ENCODE measurements at places on chromosomes 1 and 21.

DNA sequence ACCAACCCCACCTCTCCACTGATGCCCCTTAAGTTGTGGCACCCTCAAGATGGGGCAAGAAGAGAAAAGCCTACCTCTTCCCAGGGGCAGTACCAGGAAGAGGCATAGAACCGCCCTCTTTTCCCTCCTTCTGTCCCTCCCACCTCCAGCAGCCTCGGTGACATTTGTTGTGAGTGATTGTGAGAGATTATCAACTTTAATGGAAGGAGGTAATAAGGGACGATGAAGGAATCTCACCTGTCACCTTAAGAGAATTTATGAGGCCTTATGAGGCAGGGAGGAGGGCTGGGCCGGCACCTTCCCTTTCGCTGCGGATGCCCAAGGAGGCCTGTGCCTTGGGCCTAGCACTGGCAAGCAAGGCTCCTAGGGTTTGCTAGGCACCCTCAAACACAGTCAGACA, 1.4 kb upstream of the ADGRB2 start:
- DNase-seq, result no peak

DNA sequence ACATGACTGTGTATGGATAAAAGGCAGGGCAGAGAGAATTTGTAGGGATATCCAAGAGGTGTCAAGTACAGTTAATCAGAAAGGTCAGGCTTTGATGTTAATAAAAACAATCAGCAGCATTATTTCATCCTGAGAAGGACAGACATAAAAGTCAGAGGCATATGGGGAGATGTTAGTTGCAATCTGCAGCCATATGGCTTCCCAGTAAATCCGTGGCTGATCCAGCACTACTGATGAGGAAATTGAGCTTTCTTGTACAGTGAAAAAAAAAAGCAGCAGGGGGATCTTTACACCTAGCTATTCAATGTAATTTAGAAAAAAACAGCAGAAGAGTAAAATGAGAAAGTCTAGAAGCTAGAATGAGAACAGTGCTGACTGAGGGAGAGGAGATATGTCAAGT, 2.2 kb upstream of the SPRR1B start:
- DNase-seq, result no peak

DNA sequence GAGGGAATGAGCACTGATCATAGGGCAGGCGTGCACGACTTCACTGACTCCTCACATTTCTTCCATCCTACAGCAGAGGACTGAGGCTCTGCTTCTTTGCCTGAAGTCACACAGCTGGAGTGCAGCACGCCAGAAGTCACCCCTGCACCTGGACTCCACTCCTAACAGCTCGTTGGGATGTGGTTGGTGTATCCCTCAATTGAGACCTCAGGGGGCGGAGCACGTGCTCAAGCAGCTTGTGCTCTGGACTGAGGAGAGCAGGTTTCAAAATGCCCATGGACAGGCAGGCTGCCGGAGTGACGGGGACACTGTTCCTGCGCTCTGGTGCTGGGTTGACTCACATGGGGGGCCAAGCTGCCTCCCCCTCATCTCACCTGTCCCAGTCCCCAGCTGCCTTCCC, 13.9 kb downstream of the CHIT1 start:
- DNase-seq, result no peak

GRCh38 chr21:44699502-44700001, 2.6 kb downstream of the KRTAP10-12 start:
- no peak for DNase-seq

DNA sequence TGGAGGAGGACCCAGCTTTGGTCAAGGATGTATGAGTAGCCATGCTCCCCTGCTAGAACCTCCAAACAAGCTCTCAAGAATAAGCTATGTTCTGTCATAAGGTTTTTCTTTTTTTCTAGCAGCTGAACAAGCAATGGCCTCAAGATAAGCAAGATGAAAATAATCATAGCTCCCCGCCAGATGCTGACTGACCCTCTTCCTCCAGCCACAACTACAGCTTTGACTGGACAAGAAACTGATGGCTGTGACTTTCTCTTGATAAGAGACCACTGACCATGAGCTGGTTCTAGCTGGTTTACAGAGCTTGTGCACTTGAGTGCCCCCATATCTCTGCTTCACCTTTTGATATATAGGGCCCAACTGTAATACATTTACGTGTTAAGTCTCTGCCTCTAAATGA, 38.2 kb upstream of the PARP1 start:
- no peak for DNase-seq

GRCh38 chr1:26555550-26555981, 26.0 kb downstream of the RPS6KA1 start:
- DNase-seq, result no peak

DNA sequence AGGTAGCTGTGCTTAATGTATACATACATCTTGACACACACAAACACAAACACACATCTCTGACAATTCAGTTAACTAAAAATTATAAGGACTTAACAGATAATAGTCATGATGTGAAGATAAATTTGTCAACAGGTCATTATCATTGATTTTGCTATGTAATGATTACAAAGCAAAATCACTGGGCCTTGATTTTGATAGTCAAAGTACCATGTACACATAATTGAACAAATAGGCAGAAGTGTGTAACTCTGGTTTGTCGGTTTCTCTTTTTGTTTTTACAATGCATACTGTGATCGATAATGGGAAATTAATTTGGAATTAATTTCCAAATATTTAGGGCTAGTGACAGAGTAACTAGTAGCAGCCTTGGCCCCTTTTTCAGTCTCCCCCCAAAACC, 30.8 kb downstream of the PTBP2 start:
- no peak for DNase-seq

DNA sequence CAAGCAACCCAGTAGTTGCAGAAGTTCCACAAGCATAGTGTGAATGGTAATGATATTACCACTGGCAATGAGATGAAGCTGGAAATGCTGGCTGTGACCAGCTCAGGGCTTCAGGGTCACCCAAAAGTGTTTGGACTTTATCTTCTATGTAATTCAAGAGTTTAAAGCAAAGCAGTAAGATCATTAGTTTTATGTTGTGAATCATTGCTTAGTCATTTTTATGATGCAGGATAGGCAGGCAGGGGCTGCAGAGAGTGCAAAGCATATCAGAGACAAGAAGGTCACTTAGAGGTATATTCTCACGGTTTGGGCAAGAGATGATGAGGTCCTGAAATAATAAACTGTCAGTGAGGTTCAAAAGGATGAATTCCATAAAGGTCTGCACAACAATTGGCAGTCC, 147.4 kb downstream of the OLFM3 start:
- no peak for DNase-seq

- no peak for DNase-seq
Measured at GRCh38 chr1:150053926-150054325, 13.7 kb upstream of the VPS45 start.

GRCh38 chr21:15415541-15416261, 314.1 kb upstream of the USP25 start:
- peak; percentile 29 for DNase-seq

GRCh38 chr1:37085393-37085792, 51.1 kb upstream of the GRIK3 start:
- no peak for DNase-seq

- peak; percentile 55 for DNase-seq
Measured at GRCh38 chr21:38958940-38959691, 153.4 kb downstream of the ETS2 start.

DNA sequence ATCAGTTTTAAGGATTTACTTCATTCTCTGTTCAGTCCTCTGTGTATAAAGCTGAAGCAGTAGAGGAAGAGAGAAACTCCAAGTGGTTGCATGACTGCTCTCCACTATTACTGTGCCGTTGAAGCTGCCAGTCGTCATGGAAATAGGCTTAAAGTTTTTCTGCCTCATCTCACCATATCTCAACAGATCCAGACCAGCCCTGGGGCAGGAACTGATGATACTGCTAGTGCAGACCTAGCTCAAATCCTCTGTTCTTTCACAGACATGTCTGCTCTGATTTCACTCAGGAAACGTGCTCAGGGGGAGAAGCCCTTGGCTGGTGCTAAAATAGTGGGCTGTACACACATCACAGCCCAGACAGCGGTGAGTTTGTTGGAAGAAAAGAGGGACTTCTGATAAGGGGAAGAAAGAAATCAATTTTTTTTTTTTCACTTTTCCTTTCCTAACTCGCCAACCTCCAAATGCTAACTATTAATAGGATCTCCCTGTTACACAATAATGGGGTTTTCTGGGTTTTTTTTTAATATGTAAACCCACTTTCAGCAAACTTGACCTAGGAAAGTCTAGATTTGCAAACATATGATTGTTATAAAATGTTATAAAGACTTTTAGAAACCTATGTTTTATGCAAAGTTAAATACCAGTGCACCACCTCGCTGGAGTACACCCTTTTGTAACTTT, 22.2 kb upstream of the STRIP1 start:
- DNase-seq, result no peak

GRCh38 chr1:1153874-1154273, 19.8 kb upstream of the TTLL10 start:
- no peak for DNase-seq

DNA sequence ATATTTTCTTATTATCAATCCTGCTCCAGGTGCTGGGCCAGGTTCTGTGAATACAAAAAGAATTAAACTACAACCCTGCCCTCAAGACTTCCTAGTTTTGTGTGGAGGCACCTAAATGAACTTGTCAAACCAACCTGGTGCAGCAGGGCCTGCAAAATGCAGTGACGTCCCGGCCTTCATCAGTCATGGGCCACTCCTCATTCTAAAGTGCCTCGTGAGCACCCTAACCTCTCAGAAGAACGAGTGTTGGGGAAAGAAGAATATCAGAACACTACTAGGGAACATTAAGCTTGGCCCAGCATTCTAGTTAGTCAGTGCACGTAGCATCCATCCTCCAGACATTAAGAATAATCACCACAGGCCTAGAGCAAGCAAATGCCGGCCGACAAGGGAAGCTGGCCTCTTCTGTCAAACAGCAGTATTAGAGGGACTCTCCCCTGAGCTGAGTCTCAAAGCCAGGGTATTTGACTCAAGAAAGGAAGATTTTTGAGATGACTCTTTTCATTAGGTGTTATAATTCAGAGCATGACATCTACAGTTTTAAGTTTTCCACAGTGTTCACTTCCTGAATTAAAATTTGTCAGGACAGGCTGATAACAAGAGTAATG, 137.9 kb downstream of the SLC45A1 start:
- DNase-seq, result no peak

- no peak for DNase-seq
Measured at GRCh38 chr1:215044151-215044550, 38.4 kb upstream of the KCNK2 start.

GRCh38 chr1:55050283-55050682, 10.9 kb downstream of the PCSK9 start:
- peak; percentile 63 for DNase-seq

DNA sequence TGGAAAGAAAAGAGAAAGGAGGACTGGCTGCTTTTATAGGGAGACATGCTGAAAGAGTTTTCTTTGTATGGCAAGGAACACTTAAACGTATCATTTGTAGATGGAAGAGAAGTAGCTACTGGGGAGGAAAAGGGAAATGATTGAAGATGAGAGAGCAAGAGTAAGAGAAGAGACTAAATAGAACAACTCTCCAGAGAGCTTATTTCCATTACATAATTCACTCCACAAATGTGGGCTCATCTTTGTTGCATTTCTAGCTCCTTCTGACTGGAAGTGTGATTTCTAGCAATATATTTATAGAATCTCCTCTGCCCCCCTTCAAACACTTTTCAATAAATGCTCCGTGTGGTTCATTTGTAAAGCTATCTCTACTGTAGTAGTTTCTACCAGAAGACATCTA, 71.0 kb downstream of the ST6GALNAC5 start:
- no peak for DNase-seq
